IPS DF 19.7 (cell line): ENCODE measurements at places on chromosomes 5 and 9.

DNA sequence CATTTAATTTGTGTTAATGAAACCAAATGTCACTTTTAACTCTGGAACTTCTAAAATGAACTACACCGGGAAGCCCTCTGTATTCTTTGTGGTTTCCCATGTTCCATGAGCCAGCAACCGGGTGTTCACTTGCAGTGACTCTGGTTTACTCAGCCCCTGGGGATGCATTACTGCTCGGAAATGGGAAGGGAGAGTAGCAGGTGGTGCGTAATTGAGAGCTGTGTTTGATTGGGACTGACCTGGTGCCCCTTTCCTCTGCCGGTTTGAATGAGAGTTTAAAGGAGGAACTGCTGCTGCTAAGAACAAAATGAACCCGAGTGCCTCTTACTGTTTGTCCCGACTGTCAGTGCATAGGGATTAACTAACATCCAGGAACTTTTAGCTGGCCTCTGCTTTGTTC lies 100.1 kb upstream of the DHFR start:
- no peak for DNase-seq

- no peak for DNase-seq
Measured at GRCh38 chr5:29744618-29745017, 1448.9 kb upstream of the CDH6 start.

DNA sequence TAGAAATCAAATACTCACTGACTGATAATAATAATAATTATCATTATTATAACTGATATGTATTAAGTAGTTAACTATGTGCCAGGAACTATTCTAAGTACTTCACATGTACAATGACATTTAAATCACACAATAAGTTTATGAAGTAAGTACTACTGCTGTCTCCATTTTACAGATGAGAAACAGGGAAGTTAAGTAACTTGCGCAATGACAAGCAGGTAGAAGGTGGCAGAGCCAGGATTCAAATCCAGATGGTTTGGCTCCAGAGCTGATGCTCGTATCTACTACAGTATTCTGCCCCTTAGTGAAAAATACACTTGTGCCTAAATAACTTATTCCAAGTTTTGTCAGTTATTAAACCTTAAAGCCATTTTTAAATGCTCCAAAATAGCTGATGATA lies 217.3 kb downstream of the FBXL17 start:
- no peak for DNase-seq

DNA sequence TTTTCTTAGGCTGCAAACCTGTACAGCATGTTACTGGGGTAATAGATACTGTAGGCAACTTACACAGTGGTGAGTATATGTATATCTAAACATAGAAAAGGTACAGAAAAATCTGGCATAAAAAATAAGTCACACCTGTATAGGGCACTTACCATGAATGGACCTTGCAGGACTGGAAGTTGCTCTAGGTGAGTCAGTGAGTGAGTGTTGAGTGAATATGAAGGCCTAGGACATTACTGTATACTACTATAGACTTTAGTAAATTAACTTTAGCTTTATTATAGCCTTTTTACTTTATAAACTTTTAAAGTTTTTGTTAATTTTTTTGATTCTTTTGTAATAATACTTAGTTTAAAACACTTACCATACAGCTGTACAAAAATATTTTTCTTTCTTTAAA lies 51.3 kb downstream of the DENND4C start:
- no peak for DNase-seq

- no peak for DNase-seq
Measured at GRCh38 chr9:74771672-74772071, 116.0 kb downstream of the TRPM6 start.
